Left cardiac atrium (tissue), 4 donors: ENCODE measurements at places on chromosomes 5 and 9.

DNA sequence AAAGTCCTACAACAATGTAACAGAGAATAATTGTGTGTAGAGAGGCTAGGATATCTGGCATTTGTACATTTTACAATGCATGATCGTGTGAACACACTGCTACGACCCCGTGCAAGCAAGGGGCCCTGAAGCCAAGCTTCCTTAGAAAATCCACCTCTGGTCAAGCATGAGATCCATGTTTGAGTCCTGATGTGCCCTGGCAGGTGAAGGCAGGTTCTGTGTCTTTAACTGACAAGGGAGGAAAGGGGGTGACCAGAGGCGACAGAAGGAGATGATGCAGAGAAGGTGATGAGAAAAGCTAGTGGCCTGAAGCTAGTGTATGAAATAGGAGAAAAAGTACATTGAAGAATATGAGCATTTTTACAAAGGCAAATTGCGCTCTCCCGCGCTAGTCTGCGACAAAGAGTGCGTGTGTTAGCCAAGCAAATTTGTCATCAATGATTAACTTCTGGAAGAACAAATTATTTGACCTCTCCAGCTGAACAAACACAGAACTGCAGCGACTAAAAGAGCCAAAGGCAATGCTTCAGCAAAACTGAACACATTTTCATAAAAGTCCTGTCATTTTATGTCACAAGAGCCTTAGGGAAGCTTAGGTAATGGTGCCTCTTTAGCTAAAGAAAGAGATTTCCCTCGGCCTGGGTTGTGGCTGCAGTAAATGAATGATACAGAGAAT lies 101.7 kb upstream of the DAPK1 start:
- DNase-seq = no peak

GRCh38 chr5:36276864-36277263 lies 24.8 kb downstream of the RANBP3L start:
- DNase-seq = no peak

DNA sequence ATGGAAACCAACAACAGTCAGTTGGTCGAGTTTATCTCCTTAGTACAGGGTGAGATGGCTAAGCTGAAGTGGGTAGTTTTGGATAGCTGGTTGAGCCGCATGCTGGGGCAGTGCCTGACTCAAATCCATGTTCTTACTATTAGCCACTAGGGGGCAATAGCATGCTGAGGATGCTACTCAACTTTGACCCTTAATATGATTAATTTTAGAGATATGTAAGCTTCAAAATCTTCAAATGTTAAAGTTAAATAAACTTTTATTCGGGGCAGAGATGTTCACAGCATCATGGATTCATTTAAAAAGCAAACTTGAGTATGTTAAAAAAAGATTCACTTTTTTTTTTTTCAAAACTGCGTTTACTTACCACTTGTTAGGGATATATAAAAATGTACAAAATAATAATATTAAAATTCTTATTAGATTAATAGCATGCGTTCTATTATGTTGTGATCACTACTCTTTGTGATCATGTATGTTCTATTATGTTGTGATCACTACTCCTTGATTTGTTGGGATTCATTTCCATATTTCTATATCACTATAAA lies 57.0 kb downstream of the C9orf153 start:
- no peak for DNase-seq

DNA sequence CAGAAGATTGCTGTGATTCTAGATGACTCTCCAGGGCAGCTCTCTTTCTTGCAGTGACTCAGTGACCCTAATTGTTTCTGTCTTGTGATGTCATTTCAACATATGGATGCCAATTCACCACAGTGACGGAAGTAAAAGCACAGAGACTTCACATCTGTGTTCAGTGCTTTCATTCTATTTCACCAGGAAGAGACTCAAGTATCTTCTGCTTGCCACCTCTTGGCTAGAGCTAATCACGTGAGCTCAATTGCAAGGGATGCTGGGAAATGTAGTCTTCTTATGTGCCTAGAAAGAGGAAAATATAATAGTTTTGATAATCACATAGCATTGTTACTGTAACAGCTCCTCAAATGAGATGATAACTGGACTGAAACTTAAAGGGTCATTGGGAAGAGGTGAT lies 453.3 kb upstream of the KLF4 start:
- no peak for DNase-seq
